CMK (cell line): ENCODE measurements at places on chromosomes 7 and 10.

GRCh38 chr10:6385665-6386064, 182.9 kb downstream of the PFKFB3 start:
- no peak for DNase-seq

DNA sequence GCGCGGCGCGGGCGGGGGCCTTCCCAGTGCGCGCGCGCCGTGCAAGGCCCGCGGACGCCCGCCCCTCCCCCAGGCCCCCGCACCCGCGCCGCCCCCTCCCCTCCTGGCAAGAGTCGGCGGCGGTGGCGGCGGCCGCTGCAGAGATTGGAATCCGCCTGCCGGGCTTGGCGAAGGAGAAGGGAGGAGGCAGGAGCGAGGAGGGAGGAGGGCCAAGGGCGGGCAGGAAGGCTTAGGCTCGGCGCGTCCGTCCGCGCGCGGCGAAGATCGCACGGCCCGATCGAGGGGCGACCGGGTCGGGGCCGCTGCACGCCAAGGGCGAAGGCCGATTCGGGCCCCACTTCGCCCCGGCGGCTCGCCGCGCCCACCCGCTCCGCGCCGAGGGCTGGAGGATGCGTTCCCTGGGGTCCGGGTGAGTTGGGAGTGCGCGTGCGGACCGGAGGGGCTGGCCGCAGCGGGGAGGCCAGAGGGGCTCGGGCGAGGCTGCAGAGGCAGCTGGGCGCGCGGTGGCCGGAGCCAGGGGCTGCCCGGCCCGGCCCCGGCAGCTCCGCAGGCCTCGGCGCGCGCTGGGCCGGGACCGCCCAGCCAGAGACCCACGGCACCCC, at the start of gene BMPR1A:
Gene BMPR1A, plus strand, starts transcription at position 109 of the 602 bp plus-strand sequence. CDS start 119,400 bp downstream, outside the sequence.
- DNase-seq = no peak

DNA sequence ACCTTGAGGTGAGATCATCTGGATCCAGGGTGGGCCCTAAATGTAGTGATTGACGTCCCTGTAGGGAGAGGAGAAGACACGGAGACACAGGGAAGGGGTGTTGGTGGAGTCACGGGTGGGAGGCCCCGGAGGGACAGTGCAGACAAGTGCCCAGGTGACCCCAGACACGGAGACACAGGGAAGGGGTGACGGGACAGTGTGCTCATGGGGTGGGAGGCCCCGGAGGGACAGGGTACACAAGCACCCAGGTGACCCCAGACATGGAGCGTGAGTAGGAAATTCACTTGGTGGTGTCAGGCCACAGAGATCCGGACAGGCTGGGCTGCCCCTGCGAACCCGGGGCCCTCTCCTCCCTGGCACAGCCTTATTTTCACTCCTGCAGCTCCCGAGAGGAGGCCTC, 176.9 kb downstream of the PTPRN2 start:
- DNase-seq = no peak

DNA sequence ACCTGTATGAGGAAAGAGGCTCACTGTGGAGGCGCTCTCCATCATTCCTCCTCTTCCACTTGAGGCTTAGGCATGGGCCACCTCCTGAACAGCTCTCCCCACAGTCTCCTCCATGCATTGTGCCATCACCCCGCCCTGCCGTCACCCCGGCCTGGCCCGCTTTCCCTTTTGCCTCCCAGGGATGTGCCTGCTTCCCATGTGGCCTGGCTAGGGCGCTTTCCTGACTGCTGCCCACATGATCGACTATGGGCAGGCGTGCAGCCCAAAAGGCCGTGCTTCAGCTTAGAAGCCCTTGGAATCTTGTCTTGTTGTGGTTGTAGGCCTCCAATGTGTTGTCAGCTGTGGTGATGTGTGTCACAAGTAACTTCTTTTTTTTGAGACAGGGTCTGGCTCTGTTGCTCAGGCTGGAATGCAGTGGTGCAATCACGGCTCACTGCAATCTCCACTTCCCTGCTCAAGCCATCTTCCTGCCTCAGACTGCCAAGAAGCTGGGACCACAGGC, 1.8 kb upstream of the ACTR3C start:
- DNase-seq = no peak

DNA sequence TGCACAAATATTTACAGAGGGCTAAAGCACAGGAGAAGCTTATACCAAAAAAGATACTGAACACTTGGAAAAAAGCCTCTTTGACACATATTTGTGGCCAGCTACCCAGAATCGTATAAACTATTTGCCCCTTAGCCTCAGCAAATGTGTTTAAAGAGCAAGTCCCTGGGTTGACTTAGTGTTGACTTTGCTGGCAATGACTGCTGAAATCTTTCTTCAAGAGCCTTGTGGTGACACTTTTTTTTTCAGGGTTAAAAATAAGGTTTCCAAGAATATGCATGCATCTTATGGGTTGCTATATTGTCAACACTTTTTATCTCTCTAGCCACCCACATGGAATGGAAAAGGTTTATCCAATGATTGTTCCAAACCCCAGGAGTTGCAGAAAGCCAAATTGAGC, 14.9 kb upstream of the PLEKHS1 start:
- no peak for DNase-seq

GRCh38 chr10:36163827-36164226, 521.7 kb upstream of the FZD8 start:
- DNase-seq = no peak

GRCh38 chr7:8284606-8285005, 22.6 kb upstream of the ICA1 start:
- DNase-seq = no peak

GRCh38 chr7:84549409-84549808, 354.8 kb upstream of the SEMA3A start:
- no peak for DNase-seq
